ENCODE measurements at places on chromosomes 12 and 14.

DNA sequence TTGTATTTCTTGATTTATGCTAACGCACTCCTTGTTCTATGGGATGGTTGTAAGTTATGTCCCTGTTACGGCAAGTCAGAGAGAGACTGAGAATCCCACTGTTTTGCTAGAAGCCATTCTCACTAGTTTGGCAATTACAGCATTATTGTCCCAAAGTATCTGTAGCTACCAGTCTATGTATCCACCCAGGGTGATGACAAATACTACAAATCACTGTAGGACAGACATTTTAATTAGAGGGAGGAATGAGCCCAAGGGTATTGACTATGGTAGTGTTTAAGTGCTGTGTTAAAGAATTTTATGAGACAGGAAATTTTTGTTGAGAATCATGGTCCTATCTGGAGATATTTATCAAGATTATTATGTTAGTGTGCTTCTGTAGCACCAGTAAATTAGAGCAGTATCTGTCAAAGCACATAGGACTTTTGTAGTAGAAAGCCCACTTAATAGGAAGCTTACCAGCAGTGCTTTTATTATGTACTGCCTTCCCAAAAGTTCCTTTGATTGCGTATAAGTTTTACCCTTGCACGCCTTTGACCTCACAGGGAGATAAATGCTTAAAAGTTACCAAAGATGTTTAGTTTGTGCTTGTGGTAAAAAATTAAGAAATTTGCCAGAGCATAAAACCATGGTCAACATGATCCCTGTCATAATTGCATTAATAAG is 10.7 kb downstream of the PRKCH start:
- no peak for DNase-seq

GRCh38 chr12:48938805-48939204 is 13.5 kb upstream of the FKBP11 start:
- no peak for DNase-seq

GRCh38 chr14:61215222-61216020 is 65.7 kb downstream of the TMEM30B start:
- DNase-seq, result no peak

DNA sequence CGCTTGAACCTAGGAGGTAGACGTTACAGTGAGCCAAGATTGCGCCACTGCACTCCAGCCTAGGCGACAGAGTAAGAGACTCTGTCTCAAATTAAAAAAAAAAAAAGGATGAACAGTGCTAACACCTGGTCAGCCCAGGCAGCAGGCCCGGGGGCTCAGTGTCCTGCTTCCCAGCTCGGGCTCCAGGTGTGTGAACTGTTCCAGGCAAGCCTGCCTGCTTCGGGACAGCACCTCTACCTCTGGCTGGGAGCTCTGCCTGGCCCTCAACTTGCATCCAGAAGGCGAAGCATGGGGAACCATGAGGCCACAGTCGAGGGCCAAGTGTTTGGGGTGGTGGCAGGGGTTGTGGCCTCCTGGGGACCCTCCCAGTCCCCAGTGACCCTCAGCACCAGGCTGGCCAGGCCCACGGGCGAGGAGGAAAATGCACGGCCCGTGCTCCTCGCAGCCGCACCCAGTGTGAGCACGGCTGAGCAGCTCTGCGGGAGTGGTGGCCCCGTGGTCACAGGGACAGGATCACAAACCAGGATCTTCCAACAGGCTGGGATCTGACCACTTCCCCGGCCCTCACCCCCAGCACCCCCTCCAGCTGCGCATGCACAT is 15.5 kb downstream of the CDCA4 start:
- no peak for DNase-seq

DNA sequence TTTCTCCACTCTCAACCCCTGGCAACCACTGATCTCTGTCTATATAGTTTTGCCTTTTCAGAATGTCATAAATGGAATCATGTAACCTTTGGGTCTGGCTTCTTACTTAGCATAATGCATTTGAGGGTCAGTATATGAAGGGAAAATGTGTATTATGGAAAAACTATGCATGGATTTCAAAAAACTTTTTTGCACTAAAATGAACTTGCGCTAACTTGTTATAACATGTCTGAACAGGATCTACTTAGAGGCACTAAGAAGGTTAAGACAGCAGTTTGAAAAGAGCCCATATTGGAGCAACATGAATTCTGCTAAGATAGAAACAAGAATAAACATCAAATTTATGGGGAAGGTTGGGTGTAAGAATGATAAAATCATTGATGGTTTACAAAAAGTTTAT is 29.1 kb downstream of the SLC39A9 start:
- DNase-seq, result no peak

DNA sequence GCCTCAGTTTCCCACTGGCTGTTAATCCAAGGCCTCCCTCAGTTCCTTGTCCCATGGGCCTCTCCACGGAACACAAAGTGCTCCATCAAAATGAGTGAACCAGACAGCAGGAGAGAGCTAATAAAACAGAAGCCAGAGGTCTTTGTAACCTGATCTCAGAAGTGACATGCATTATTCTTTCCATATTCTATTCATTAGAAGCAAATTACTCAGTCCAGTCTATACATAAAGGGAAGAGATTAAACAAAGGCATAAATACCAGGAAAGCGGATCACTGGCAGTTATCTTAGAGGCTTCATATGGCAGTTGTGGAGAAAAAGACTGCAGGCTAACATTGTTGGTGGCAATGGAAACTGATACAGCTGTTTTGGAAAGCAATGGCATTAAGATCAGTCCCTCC is 170.6 kb upstream of the GARIN6 start:
- no peak for DNase-seq

GRCh38 chr14:50545618-50546017 is 13.2 kb upstream of the MAP4K5 start:
- no peak for DNase-seq

DNA sequence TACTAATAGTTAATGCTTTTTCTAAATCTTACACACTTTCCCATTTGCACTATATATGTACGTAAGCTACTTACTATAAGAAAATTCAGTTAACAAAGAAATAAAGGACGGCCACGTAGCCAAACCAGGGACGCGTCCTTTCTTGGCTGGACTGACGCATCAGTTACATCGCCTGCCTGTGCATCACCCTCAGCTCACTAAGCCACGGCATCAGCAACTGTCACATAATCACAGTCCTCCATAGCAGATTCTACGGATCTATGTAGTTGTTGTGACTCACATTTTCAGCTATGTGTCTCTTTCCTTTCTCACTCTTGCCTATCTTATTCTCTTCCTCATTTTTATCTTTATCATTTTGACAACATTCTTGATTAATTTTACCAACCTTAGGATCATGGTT is 38.1 kb upstream of the C12orf50 start:
- DNase-seq, result no peak

- DNase-seq, result no peak
Observed at GRCh38 chr12:778615-779014, 26.2 kb downstream of the WNK1 start.

DNA sequence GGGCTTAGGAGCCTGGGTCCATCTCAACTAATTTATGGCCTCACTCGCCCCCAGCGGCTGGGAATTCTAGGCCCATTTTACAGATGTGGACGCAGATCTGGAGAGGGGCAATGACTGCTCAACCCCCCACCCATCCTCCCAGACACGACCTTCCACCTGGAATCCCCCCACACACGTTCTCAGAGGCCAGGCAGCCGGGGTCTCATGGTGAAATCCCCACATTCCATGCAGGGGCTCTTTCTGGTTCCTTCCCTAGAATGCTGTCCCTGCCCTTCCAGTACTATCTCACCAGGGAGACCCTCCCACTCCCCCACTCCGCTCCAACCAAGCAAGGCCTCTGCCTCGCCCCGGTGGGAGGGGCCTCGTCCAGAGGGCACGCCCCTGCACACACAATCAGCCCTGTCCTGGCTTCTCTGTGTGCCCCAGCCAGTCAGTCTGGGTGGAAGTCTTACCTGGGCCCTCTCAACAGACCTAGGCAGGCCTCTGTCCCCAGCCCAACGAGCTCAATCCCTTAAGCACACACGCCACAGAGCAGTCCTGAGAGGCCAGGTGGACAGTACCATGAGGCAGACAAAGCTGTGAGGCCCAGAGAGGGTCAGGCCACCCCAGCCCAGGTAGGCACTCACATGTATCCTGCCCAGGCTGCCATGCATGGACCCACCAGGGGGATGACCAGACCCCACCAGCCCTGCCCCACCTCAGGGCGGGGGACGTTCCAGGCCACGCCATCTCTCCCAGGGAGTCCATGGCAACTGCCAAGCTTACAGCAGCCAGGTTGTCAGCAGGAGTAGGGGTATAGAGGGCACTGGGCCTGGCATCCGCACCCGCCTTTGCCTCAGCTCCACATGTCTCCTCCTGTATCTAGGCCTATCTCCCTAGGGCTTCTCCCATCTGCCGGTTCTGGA is 1.3 kb upstream of the ANKRD9 start:
- no peak for DNase-seq

DNA sequence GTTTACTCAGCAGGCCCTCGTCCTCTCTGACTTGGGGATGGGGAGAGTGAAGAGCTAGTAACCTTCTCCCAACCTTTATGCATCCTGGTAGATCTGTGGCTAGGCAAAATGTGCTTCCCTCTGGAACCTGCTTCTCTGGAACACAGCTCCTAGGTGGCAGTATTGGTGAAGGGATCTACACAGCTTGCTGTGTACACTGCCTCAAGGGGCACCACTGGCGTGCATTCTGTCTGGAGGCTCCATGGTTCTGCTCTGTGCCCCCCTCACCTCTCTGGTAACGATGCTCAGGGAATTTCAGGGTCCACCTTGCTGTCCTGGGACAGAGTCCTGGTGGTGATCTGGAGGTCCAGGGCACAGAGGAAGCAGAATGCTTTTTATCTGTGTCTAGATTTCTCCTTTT is 43.5 kb upstream of the KCNA5 start:
- DNase-seq, result no peak

- no peak for DNase-seq
Observed at GRCh38 chr12:62192903-62193250, 67.3 kb upstream of the USP15 start.

DNA sequence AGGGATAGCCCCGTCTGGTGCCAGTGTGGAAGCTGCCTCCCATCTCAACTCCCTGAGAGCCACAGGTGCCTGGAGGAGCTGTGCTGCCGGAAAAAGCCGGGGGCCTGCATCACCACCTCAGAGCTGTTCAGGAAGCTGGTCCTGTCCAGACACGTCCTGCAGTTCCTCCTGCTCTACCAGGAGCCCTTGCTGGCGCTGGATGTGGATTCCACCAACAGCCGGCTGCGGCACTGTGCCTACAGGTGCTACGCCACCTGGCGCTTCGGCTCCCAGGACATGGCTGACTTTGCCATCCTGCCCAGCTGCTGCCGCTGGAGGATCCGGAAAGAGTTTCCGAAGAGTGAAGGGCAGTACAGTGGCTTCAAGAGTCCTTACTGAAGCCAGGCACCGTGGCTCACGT is 25.5 kb upstream of the P2RX4 start:
- no peak for DNase-seq

GRCh38 chr12:116210131-116210530 is 67.4 kb downstream of the MED13L start:
- DNase-seq, result no peak

DNA sequence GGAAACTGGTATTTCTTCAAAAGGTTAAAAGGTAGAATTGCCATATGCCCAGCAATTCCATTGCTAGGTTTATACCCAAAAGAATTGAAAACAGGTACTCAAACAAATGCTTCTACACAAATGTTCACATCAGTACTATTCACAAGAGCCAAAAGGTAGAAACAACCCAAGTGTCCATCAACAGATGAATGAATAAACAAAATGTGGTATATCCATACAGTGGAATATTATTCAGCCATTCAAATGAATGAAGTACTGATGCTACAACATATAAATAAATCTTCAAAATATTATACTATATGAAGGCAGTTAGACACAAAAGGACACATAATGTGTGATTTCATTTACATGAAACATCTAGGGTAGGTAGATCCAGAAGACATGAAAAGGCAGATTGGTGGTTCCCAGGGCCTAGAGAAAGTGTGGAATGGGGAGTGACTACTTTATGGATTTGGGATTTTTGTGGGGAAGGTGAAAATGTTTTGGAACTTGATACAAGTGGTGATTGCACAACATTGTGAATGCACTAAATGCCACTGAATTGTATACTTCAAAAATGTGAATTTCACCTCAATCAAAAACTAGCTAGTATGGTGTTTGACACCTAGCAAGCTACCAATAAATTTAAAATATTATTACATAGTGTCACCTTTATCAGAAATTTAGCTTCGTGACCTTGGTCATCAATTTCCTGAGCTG is 41.7 kb downstream of the LIN52 start:
- no peak for DNase-seq

GRCh38 chr14:26905229-26905628 is 307.4 kb upstream of the NOVA1 start:
- no peak for DNase-seq

DNA sequence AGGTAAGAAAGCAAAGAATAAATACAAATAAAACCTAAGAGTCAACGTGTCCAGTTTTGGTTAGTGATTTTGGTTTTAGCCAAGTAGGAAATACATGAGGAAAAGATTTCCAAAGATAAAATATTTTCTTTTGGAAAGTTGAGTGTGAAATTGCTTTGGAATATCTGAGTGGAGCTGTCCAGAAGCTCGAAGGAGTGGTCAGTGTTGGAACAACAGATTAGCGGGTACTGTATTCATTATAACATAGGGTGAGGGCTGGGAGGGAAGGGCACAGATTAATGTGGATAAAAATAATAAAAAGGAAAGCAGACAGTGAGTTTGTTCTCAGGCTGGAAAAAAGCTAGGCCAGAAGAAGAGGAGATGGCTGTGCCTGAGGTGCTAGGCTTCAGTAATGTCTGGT is 101.5 kb upstream of the SLCO1C1 start:
- DNase-seq, result no peak

DNA sequence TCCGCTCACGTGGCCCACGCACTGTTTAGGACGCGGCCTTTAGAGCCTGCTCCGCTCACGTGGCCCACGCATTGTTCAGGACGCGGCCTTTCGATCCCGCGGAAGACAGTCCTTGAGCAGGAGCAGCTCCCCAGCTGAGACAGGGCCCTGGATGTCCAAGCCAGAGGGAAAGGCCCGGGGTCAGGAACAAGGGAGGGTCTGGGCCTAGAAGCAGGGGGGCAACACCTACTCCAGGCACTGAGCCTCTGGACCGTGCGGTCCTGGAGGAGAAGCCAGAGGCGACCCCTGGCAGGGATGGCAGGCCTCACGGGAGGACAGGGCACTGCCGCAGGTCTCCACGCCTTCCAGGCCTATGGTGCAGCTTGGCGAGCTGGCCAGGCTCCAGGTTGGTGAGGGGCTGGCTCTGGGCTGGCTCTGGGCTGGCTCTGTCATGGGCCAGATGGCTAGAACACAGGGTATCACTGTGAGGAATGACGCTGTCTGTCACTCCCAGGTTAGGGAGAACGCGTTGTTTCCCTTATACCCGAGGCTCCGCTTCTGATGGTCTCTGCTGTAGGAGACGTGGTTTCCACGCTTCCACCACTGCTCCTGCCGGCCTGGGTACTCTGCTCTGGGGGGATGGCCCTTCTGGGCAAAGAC is 341.7 kb downstream of the TMEM121 start:
- no peak for DNase-seq

- no peak for DNase-seq
Observed at GRCh38 chr14:100675699-100676684, 50.7 kb upstream of the DLK1 start.

GRCh38 chr14:60090864-60091519 is 731 bp upstream of the PCNX4 start:
- no peak for DNase-seq
